SIG-M5 (cell line): ENCODE measurements at places on chromosomes 2 and 18.

DNA sequence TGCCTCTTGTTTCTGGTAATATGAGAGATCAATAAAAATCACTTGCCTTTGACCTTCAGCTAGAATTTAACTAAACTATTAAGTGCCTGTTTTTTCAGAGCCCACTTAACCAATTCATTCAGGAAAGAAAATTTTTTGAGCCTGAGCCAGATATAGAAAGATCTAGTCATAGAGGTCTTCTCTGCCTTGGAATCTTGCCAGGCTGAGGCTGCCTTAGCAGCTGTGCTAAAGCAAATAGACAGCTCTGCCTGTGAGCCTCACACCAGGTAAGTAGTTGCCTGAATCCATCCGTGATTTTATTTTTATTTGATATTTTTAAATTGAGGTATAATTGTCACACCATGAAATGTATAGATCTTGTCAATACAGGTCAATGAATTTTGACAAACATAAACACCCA, 27.4 kb downstream of the EVX2 start:
- DNase-seq: no peak

GRCh38 chr2:75865702-75866101, 155.0 kb upstream of the GCFC2 start:
- DNase-seq: no peak

- no peak for DNase-seq
Observed at GRCh38 chr2:152617456-152618192, 99.6 kb downstream of the PRPF40A start.

- DNase-seq: no peak
Observed at GRCh38 chr2:240538031-240538780, 19.6 kb downstream of the ANKMY1 start.

GRCh38 chr18:27109451-27109850, 75.7 kb downstream of the CHST9 start:
- no peak for DNase-seq
